ENCODE measurements at places on chromosomes 1 and 21. TPM values are rescaled to one million over a fixed set of nuclear protein-coding genes. Genes with fewer than 3 reads are reported as not detected.

DNA sequence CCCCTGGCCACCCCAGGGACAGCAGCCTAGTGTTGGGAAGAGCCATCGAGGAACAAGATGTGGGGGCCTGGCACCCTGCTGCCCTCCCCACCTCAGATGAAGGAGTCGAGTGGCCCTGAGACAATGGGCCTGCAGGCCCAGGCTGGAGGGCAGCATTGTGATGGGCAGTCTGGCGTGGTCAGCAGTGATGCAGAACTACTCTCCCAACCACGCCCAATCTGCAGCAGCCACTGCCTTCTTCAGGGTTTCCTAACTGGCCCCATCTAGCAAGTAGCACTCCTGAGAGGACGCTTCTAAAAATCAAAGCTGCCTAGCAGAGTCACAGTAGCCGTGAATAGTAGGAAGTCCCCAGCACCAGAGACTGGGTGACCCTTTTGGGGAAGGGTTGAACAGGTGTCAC, 18.5 kb downstream of the CDCP2 start:
- H3K27ac ChIP-seq = no peak overlapping the region
- H3K27me3 ChIP-seq = peaks cover 9% of the 10 kb centered on the region
- H3K4me3 ChIP-seq = no peak overlapping the region
- no peaks in the 10 kb centered on the region for H3K36me3 ChIP-seq
- no peak for DNase-seq
- no peaks in the 10 kb centered on the region for H3K4me1 ChIP-seq

GRCh38 chr21:42747276-42747701, 93.9 kb downstream of the PDE9A start:
- H3K4me1 ChIP-seq = peaks cover 21% of the 10 kb centered on the region
- peak overlapping the region; percentile 72 for H3K4me3 ChIP-seq

GPR37L1 gene
- total RNA-seq = not detected

DNA sequence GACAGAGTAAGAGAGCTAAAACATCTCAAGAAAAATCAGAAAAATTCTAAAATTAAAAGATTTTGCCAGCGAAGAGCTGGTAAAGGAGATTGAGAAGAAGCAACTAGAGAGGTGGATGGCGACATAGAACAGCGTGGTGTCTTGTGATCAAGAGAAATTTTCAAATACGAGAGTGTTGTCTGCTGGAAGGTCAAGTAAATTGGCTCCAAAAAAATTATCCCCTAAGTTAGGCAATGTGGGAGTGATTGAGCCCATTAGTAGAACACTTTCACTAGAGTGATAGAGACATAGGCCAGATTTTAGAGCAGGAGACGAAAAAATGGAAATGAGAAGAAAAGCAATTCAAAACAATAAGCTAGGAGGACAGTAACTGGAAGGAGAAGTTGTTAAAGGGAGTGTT, 94.3 kb upstream of the MPC2 start:
- no peaks in the 10 kb centered on the region for H3K27me3 ChIP-seq
- H3K4me1 ChIP-seq = no peaks in the 10 kb centered on the region
- H3K36me3 ChIP-seq = peaks cover 3% of the 10 kb centered on the region
- no peak overlapping the region for H3K4me3 ChIP-seq

SPRR2B gene
- not detected for total RNA-seq

DNA sequence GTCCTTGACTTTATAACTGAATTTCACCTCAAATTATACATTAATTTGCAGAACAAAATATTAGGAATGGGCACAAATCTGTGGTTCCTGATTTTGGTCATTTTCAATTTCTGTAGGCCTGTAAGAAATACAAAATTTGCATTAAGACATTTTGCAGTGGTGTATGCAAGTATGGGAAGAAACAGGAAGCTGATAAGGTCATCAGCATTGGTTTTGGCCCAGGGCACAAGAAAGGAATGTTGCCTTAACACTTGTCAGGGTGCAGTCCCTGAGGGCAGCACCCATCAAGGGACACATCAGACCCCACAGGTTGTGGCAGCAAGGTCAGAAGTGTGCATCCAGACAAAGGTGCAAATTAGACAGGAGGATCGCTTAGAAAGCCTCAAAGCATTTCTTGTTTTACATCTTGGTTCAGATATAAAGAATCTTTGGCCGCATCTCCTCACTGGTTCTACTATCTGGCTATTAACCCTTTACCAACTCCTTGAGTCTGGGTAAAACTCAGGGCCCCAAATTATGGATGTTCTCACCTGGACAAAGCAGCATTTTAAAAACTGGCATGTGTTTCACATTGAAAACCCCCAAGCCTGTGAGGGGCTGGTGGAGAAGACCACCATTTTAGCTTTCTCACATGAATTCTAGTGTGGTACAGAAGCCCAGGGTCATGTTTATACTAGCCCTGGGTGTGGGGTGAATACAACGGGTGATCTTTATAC, 182.4 kb downstream of the CDC7 start:
- no peak overlapping the region for H3K4me3 ChIP-seq
- H3K27ac ChIP-seq = no peak overlapping the region
- DNase-seq = no peak
- no peaks in the 10 kb centered on the region for H3K27me3 ChIP-seq

TENT5C gene
- 18.4 TPM for total RNA-seq

DNA sequence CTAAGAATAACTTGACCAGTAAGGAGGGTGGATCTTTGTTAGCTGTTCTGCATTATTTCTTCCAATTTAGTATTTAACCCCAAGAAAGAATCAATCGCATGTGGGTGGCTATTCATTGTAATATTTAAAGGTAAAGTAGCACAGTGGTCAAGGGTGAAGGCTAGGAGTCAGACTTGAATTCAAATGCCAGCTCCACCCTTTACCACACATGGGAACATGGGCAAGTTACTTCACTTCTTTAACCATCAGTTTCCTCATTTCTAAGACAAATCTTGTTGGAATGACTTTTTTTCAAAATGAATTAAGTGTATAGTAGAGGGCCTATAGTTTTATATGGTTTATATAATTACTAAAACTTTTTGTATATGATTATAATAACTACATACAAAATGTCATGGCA, 71.3 kb upstream of the S1PR1 start:
- H3K27me3 ChIP-seq = no peaks in the 10 kb centered on the region
- peaks cover 12% of the 10 kb centered on the region for H3K36me3 ChIP-seq
- H3K4me3 ChIP-seq = no peak overlapping the region
- H3K27ac ChIP-seq = no peak overlapping the region
- peaks cover 12% of the 10 kb centered on the region for H3K4me1 ChIP-seq
- DNase-seq = no peak

GRCh38 chr1:100746542-100746932, 27.0 kb downstream of the VCAM1 start:
- H3K36me3 ChIP-seq = peaks cover 4% of the 10 kb centered on the region
- no peak for DNase-seq
- peaks cover 12% of the 10 kb centered on the region for H3K4me1 ChIP-seq
- H3K4me3 ChIP-seq = peak overlapping the region; percentile 49
- peaks cover 28% of the 10 kb centered on the region for H3K27me3 ChIP-seq

DNA sequence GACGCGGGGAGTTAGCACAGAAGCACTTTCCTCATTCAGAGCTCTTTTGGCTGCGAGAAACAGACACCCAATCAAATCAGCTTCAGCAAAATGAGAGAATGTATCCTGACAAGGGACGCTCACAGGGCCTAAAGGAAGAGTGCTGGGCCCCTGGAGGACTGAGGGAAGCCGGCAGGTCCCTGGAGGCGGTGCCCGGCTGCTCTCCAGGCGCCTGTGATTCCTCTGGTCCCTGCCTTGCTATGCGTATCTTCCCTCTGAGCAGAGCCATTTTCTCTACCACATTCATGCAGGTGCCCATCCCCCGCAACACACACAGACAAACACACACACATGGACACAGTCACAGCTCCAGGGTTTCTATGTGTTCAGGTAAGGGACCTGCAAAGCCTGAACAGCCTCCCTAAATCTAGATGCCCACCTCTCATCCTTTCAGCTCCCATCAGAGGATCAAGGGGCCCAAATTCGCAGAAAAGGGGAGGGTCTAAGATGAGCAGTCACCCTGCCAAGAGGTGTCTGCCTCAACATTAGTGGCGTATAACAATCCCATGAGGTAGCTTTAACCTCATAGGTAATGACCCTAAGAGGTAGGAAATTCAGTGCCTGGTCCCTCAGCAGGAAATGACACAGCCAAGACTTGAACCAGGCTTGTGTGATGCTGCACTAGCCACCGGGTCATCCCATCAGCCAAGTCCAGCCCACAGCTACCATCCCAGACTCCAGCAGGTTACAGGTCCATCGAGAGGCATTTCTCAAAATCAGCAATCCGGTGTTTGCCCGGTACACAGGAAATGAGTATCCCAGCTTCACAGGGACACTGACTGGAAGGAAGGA, 29.0 kb downstream of the PTAFR start:
- peaks cover 9% of the 10 kb centered on the region for H3K27me3 ChIP-seq
- H3K4me3 ChIP-seq = no peak overlapping the region
- no peak overlapping the region for H3K27ac ChIP-seq

DNA sequence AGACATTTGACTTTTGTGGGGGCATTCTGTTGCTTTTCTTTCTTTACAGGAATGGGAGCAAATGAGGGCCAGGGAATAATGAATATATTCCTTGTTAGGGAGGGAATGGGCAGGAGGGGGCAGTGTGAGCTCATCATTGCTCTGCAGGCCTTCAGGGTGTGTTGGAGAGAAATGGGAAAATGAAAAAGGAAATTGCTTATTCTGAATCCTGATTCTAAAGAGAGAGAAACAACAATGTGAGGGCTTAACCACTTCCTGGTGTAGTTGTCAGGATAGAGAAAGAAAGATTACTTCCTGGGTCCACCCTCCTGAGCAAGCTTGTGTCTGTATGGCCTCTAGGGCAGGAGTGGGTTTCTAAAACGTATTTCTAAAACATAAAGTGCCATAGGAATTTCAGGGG, 28.3 kb downstream of the VANGL2 start:
- DNase-seq = no peak
- H3K4me1 ChIP-seq = peaks cover 44% of the 10 kb centered on the region
- peak overlapping the region; percentile 88 for H3K27ac ChIP-seq
- peak overlapping the region; percentile 60 for H3K4me3 ChIP-seq
- no peaks in the 10 kb centered on the region for H3K27me3 ChIP-seq
- H3K36me3 ChIP-seq = peaks cover 4% of the 10 kb centered on the region

APCS gene
- not detected for total RNA-seq

DNA sequence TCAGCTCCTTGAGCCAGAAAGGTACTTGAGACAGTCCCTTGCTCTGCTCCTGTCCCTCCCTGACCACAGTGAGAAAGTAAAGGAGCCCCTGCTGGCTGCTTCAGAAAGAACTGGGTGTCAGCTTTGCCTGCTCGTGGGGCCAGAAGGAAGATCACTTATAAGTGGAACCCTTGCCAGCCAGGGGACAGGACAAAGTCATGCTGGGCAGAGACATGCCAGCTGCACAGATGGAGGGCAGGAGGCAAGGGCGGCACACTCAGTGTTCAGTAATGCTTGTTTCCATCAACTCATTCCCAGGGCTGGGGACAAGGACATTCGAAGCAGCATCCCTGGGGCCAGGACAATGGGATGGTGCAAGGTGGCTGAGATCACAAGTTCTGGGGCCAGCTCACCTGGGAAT, 41.8 kb downstream of the NTPCR start:
- no peak for DNase-seq
- no peak overlapping the region for H3K4me3 ChIP-seq
- no peak overlapping the region for H3K27ac ChIP-seq
- peaks cover 51% of the 10 kb centered on the region for H3K36me3 ChIP-seq

C1orf94 gene
- total RNA-seq = not detected

- no peaks in the 10 kb centered on the region for H3K4me1 ChIP-seq
- no peak overlapping the region for H3K4me3 ChIP-seq
- DNase-seq = no peak
Observed at GRCh38 chr1:222750651-222751050, 13.6 kb downstream of the FAM177B start.

LORICRIN gene
- total RNA-seq = not detected

TMEM269 gene
- total RNA-seq = 0.48 TPM

GRCh38 chr1:203316626-203317093, 11.3 kb downstream of the BTG2 start:
- peaks cover 13% of the 10 kb centered on the region for H3K36me3 ChIP-seq
- H3K4me3 ChIP-seq = no peak overlapping the region
- DNase-seq = no peak
- H3K27ac ChIP-seq = no peak overlapping the region
- peaks cover 33% of the 10 kb centered on the region for H3K4me1 ChIP-seq

DNA sequence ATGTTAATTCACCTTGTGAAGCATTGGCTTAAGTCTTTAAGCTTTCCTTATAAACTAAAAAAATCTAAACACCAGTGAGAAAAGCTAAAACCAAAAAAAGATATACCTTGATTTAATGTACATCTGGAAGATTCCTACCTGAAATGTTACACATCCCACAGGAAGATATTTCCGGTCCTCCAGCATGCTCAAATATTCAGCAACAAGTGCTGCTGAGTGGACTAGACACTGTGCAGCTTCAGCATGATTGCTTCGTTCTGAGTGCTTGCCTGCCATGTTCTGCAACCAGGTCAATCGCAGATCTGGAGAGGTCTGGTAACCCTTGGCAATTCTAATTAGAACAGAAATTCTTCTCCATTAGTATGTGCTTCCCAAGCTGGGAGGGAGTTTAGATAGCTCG, 57.3 kb downstream of the USP1 start:
- H3K27me3 ChIP-seq = no peaks in the 10 kb centered on the region
- no peaks in the 10 kb centered on the region for H3K4me1 ChIP-seq
- DNase-seq = no peak
- H3K27ac ChIP-seq = no peak overlapping the region

DNA sequence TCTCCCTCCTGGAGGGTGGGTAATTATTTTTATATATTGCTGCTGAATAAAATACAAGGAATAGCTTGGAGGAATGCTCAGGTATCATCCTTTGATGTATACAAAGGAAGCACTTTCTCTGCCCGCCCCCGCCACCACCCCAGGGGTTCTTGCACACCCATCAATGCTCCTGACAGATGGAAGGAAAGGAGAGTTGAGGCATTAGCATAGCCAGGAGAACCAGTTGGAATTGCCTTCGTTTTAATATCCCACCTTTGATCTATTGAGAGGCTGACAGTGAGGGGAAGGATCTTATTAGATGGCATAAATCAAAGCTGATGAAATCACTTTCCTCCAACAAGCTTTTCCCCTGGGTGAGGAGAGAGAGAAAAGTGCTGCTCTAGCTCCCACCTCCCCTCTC, 71.1 kb downstream of the LGR6 start:
- H3K36me3 ChIP-seq = no peaks in the 10 kb centered on the region
- H3K27ac ChIP-seq = no peak overlapping the region
- DNase-seq = no peak
- no peaks in the 10 kb centered on the region for H3K4me1 ChIP-seq
- peaks cover 53% of the 10 kb centered on the region for H3K27me3 ChIP-seq
- no peak overlapping the region for H3K4me3 ChIP-seq

- H3K36me3 ChIP-seq = no peaks in the 10 kb centered on the region
- peaks cover 19% of the 10 kb centered on the region for H3K4me1 ChIP-seq
- peak overlapping the region; percentile 68 for H3K4me3 ChIP-seq
- H3K27me3 ChIP-seq = peaks cover 7% of the 10 kb centered on the region
- H3K27ac ChIP-seq = peak overlapping the region; percentile 91
- no peak for DNase-seq
Observed at GRCh38 chr21:39003982-39004633, 179.1 kb downstream of the PSMG1 start.

DMBX1 gene
- total RNA-seq = 0.11 TPM

C21orf58 gene
- total RNA-seq = 50.1 TPM

AMPD1 gene
- total RNA-seq = not detected
